Activated naive CD4-positive, alpha-beta T cell treated with anti-CD3 and anti-CD28 coated beads, Interleukin-2, amount 10 ng/mL, durations not matched to agents 7 days and 5 days (primary cell): ENCODE measurements at places on chromosomes 4 and X.

GRCh38 chrX:21939906-21940305, 603 bp upstream of the SMS start:
- no peak for DNase-seq

- no peak for DNase-seq
Measured at GRCh38 chr4:113040793-113041192, 8.7 kb upstream of the ANK2 start.

- DNase-seq = peak; percentile 69
Measured at GRCh38 chr4:127782275-127783025, at the start of gene HSPA4L. Gene HSPA4L, plus strand, starts transcription at chr4:127782322. Its CDS starts 229 bp downstream, at chr4:127782551.

- DNase-seq = no peak
Measured at GRCh38 chrX:111743316-111743715, 62.3 kb downstream of the ALG13 start.

DNA sequence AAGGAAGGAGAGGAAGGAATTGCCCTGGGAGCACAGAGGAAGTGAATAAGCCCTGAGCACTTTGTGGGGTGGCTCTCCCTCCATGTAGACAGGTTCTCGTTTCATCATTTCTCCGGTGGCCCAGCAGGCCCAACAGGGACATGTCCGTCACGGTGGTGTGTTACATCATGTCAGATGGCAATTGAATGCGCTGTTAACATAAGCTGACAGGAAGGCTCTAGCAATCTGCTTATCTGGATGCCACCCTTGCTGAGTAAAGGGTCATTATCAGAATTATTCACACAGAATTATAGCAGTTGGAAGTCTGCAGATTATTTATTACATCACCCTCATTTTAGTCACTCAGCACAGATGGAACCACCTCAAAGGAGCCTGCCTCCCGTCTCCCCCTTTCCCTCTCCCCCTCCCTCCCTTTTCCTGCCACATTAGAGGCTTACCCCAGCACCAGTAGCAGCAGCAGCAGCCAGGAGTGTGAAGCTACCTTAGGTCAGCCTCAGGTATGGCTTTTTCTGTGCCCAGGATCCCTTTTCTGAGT, 124.3 kb upstream of the TRIM2 start:
- no peak for DNase-seq

DNA sequence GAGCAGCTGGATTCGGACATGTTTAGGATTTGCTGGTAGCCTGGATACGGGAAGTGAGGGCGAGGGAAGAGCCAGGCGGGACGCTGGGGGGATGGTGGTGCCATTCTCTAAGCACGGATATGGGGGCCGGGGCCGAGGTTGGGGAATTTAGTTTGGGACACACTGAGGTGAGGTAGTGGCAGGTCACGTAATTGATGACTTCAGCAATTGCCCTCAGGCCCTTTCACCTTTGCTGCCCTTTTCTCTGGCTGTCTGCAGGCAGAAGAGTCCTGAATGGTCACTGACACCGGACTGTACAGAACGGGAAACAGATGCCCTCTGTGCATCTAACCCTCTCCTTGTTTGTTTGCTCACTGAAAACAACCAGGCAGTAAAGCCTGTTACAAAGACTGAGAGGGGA, 16.9 kb upstream of the HMGB3 start:
- DNase-seq = no peak
